Fibroblast of lung (primary cell): ENCODE measurements at places on chromosomes 5 and 9. TPM values are rescaled to one million over a fixed set of nuclear protein-coding genes. Genes with fewer than 3 reads are reported as not detected.
A peak's percentile ranks its signal among the peaks of the same experiment; 100 is the strongest.

FOXD4L3 gene
- total RNA-seq: under 0.01 TPM in 1 of 2 replicates, not detected in the other

- no peaks in the 10 kb centered on the region for H3K36me3 ChIP-seq
- H3K4me1 ChIP-seq: peaks cover 8% of the 10 kb centered on the region
- no peak overlapping the region for H3K4me3 ChIP-seq
- H3K27me3 ChIP-seq: no peaks in the 10 kb centered on the region
- H3K27ac ChIP-seq: no peak overlapping the region
Measured at GRCh38 chr5:99063737-99064136, 134.9 kb upstream of the CHD1 start.

DNA sequence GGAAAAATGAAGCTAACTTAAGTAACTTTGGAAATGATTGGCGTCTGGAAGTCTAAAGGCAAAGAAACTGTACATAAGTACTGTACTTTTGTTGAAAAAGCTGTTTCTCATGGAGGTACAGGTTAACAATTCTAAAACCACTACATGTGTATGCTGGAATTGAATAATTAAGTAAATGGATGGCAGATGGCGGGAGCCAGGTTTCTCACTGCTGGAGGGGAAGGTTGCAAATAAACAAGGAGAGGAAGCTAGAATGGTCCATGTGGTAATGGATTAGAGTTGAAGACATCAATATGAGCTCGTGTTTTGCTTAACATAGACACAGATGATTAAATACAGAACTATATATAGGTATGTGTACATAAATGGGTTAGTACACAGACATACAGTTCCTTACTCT is 43.2 kb upstream of the ASTN2 start:
- H3K27me3 ChIP-seq: no peaks in the 10 kb centered on the region
- no peak overlapping the region for H3K27ac ChIP-seq
- no peaks in the 10 kb centered on the region for H3K36me3 ChIP-seq

GRCh38 chr9:31089549-31090221 is 1294.8 kb upstream of the ACO1 start:
- no peaks in the 10 kb centered on the region for H3K36me3 ChIP-seq
- H3K4me1 ChIP-seq: no peaks in the 10 kb centered on the region
- H3K4me3 ChIP-seq: no peak overlapping the region
- H3K27me3 ChIP-seq: no peaks in the 10 kb centered on the region

DNA sequence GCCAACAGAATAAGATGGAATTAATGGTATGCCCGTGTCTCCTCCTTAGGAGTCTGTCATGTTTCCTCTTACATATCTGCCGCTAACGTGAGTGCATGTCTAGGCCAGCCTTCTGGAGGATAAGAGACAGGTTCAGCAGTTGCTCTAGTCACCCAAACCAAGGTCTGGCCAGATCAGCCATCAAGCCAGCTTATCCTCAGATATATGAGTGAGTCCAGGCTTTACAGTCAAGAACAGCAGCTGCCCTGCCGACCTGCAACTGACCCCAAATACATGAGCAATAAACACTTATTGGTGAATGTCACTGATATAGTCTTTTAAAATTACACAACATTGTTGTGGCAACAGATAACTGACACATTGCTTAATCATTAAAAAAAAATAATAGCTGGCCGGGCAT is 123.5 kb downstream of the TSSK1B start:
- no peaks in the 10 kb centered on the region for H3K27me3 ChIP-seq
- no peaks in the 10 kb centered on the region for H3K36me3 ChIP-seq
- H3K4me1 ChIP-seq: no peaks in the 10 kb centered on the region
- H3K27ac ChIP-seq: no peak overlapping the region

DNA sequence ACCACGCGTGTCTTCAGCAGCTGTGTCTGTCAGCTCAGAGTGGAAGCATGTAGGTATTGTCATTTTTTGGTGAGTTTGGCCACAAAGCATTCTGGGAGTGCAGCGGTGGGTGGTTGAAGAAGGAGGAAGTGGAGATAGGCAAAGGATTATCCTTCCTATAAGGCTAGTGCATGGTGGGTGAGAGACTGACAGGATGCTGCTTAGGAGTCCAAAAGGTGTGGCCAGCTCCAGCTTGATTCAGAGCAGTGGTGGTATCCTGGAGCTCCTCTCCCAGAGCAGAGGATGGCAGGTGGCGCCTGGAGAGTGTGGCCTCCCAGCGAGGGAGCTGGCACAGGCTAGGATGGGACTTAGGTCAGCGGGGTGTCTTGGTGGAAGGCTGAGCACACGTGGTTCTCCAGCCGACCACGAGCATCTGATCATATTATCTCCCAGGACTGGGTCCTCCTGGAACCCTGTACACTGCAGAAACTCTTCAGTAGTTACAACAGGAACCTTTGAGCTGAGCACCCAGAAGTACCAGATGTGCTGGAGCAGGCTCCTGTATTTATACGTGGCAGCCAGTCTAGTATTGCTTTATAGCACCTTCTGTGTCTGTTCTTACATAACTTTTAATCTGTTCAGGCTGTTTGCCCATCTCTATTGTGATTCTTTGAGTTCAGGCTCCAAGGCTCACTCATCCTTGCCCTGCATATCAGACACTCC is 29.6 kb downstream of the MAML1 start:
- H3K27ac ChIP-seq: peak overlapping the region; percentile 36
- H3K36me3 ChIP-seq: peaks cover 8% of the 10 kb centered on the region
- no peaks in the 10 kb centered on the region for H3K27me3 ChIP-seq
- H3K4me1 ChIP-seq: peaks cover 36% of the 10 kb centered on the region
- DNase-seq: no peak
- H3K4me3 ChIP-seq: no peak overlapping the region

DNA sequence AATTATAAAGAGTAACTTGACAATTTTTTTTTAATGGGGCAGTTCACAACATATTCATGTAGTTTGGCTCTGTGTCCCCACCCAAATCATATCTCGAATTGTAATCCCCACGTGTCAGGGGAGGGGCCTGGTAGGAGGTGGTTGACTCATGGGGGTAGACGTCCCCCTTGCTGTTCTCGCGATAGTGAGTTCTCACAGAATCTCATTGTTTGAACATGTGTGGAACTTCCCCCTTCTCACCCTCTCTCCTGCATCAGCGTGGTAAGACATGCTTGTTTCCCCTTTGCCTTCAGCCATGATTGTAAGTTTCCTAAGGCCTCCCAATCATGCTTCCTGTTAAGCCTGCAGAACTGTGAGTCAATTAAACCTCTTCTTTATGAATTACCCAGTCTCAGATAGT is 40.7 kb downstream of the FBXW11 start:
- H3K4me3 ChIP-seq: no peak overlapping the region
- no peak overlapping the region for H3K27ac ChIP-seq
- DNase-seq: no peak
- no peaks in the 10 kb centered on the region for H3K36me3 ChIP-seq
- peaks cover 2% of the 10 kb centered on the region for H3K4me1 ChIP-seq
- H3K27me3 ChIP-seq: no peaks in the 10 kb centered on the region

PIGO gene
- 7.4 and 14.0 TPM in 2 replicates for total RNA-seq

CDX1 gene
- under 0.01 and 0.33 TPM in 2 replicates for total RNA-seq

TSLP gene
- 9.2 and 18.7 TPM in 2 replicates for total RNA-seq

FAM200C gene
- total RNA-seq: 4.9 and 5.3 TPM in 2 replicates

GRCh38 chr9:73719660-73720059 is 568.0 kb downstream of the ANXA1 start:
- H3K36me3 ChIP-seq: no peaks in the 10 kb centered on the region
- H3K4me3 ChIP-seq: no peak overlapping the region
- H3K4me1 ChIP-seq: no peaks in the 10 kb centered on the region
- H3K27ac ChIP-seq: no peak overlapping the region
- no peaks in the 10 kb centered on the region for H3K27me3 ChIP-seq

MLANA gene
- not detected in 2 replicates for total RNA-seq

SLC35D2 gene
- total RNA-seq: 28.2 and 34.7 TPM in 2 replicates

DNA sequence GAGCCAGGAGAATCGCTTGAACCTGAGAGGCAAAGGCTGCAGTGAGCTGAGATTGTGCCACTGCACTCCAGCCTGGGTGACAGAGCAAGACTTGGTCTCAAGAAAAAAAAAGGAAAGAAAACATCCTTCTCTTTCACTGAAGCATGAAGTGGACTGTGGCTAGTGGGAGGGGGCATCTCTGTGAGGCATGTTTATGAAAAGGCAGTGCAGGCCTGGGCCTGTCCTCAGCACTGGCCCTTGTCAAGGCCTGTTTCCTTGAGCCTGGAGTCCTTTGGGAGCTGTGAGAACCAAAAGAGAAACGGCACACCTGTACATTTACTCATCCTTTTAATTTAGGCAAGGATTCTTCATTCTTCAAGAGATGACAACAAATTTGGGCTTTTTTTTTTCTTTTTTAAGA is 18.3 kb upstream of the FUBP3 start:
- H3K4me3 ChIP-seq: no peak overlapping the region
- no peak overlapping the region for H3K27ac ChIP-seq
- DNase-seq: no peak
- no peaks in the 10 kb centered on the region for H3K27me3 ChIP-seq

DNA sequence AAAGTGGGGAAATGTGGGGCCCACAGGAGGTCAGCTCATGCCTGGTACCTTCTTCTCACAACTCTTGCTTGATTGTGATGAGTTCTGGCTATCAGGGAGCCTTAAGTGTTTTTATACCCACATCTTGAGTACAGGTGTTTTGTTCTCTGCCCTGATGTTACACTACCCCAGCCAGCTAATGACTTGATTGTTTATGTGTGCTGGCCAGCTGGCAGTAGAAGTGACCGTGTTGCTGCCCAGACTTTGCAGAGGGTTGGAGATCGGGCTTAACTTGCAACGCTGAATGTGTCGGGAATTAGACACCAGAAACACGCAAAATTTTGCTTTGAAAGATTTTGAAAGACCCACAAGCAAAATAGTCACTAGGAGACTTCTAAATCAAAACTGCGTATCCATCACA is 16.9 kb upstream of the ZDHHC11B start:
- H3K4me1 ChIP-seq: no peaks in the 10 kb centered on the region
- no peak overlapping the region for H3K27ac ChIP-seq
- H3K4me3 ChIP-seq: no peak overlapping the region
- no peaks in the 10 kb centered on the region for H3K36me3 ChIP-seq
- no peaks in the 10 kb centered on the region for H3K27me3 ChIP-seq

- no peak overlapping the region for H3K4me3 ChIP-seq
- DNase-seq: no peak
- no peak overlapping the region for H3K27ac ChIP-seq
- H3K27me3 ChIP-seq: no peaks in the 10 kb centered on the region
Measured at GRCh38 chr5:59116231-59116865, 533.5 kb downstream of the RAB3C start.

DNA sequence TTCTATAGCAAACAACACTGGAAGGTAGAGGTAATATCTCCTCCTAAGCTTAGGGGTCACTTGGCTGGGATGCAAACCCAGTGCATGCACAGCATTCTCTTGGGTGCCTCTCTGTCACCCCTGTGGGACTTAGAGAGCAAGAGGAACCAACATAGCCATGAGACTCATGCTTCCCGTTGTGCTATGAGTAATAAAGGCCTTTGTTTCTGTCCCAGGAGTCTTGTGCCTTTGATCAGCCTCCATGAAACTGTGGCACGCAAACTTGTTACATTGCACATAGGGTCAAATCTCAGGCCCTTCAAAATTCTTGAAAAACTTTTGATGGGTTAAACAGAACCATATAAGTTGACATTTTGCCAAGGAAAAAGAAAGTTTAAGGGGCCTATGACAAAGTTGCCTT is 272.8 kb downstream of the TAF11L14 start:
- no peak overlapping the region for H3K4me3 ChIP-seq
- H3K4me1 ChIP-seq: no peaks in the 10 kb centered on the region
- no peaks in the 10 kb centered on the region for H3K36me3 ChIP-seq
- H3K27me3 ChIP-seq: no peaks in the 10 kb centered on the region
- no peak overlapping the region for H3K27ac ChIP-seq

- H3K36me3 ChIP-seq: no peaks in the 10 kb centered on the region
- no peak overlapping the region for H3K27ac ChIP-seq
- H3K27me3 ChIP-seq: peaks cover 12% of the 10 kb centered on the region
- peak; percentile 52 for DNase-seq
- H3K4me1 ChIP-seq: no peaks in the 10 kb centered on the region
Measured at GRCh38 chr9:135085830-135086546, 1.5 kb upstream of the OLFM1 start.

DNA sequence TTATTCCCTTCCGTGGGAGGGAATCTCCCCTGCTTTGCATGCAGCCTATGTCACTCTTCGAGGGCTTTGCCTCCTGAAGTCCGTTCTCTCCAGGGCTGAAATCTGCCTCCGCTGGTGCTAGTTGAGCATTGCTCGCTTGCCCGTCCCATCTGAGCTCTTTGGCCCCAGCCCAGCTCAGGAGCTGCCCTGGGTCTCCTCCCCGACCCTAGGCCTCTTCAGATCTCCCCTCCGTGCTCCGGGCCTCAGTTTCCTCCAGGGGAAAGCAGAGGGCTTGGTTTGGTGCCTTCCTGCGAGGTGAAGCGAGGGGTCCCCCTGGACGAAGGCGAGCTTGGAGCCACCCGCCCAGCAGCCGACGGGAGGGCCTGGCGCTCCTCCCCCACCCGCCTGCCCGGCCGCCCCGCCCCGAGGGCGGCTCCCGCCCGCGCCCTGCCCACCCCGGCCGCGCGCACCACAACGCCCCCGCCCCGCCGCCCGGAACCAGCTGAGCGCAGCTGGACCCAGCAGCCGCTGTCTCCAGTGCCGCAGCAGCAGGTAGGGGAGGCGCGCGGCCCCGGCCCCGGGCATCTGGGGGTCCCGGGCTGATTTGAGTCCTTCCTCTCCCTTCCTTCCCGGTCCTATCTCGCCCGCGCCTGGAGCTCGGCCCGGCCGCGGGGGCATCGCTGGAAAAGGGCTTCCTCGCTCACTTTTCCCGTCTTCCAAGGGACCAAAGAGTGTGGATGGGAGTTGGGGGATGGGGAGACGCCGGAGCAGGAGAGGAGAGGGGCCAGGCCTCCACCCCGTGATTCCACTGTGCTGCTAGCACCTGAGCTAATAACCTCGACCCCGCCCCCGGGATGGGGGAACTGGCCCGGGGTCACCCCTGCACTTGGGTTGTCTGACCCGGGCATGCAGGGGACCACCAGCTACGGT is at the start of gene GSN:
TSS of gene GSN (plus strand) at position 474 of the 909 bp plus-strand sequence. CDS start 33,810 bp downstream, outside the sequence.
- peak; percentile 63 for DNase-seq
- H3K4me3 ChIP-seq: peak within 1 kb of the TSS; percentile 86
- H3K27ac ChIP-seq: peak within 1 kb of the TSS; percentile 69
- no peaks in the 10 kb centered on the region for H3K27me3 ChIP-seq
- no peaks in the 10 kb centered on the region for H3K36me3 ChIP-seq
- peaks cover 22% of the 10 kb centered on the region for H3K4me1 ChIP-seq

DNA sequence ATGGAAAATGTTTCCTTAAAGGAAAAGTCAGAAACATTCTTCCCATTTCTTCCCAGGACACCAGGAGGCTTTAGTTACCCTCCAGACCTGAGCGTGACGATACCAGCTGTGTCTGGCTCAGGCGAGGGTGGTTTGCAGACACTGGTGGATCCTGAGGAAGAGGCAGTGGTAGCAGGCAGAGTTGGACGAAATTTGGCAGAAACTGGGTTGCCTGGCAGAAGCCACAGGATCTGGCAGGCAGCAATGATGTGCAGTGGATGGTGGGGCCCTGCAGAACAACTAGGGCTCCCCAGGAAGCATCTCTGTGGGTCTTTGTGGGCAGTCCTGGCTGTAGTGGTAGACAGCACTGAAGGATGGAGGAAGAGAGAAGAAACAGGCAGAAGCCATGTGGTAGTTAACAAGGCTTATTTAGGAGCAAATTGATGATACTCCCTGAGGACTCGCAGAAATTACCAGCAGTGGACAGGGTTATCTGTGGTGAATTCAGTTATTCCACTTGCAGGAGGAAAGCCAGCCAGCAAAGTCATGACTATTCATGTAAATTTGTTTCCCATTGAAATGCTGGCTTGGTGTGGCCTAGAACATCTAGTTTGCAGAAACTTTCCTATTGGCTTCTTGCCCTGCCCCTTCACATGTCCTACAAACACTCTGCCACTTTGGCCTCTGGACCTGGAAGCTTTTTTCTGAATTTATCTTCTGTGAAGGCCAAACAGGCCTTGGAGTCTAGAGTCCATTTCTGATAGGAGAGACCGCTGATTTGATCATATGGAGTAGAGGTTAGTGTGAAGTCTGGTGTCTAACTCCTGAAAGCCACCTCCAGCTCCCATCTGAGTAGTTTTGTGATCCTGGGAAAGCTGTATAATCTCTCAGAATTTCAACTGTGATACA is 212.0 kb downstream of the DMRT2 start:
- no peak overlapping the region for H3K4me3 ChIP-seq
- H3K36me3 ChIP-seq: no peaks in the 10 kb centered on the region
- H3K27ac ChIP-seq: no peak overlapping the region
- H3K27me3 ChIP-seq: no peaks in the 10 kb centered on the region
- no peaks in the 10 kb centered on the region for H3K4me1 ChIP-seq
